ENCODE measurements at places on chromosomes 7 and 10.

GRCh38 chr7:151032936-151033863 lies 5.0 kb downstream of the ABCB8 start:
- no peak for DNase-seq

GRCh38 chr7:140334341-140335057 lies 63.8 kb downstream of the SLC37A3 start:
- DNase-seq = no peak

DNA sequence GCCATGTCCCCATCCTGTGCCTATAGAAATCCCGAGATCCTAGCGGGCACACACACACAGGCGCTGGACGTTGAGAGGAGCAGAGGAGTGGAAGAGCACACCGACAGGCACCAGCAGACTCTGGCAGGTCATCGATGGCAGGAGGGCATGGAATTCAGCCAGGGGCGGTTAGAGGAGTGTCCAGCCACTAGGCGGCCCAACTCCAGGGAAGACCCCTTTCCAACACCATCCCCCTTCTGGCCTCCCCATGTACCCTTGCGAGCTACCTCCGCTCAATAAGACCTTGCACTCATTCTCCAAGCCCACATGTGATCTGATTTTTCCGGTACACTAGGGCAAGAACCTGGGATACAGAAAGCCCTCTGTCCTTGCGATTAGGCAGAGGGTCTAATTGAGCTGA lies 356.0 kb upstream of the DPP6 start:
- DNase-seq = no peak

GRCh38 chr10:108578258-108578657 lies 1345.1 kb downstream of the XPNPEP1 start:
- DNase-seq = no peak

DNA sequence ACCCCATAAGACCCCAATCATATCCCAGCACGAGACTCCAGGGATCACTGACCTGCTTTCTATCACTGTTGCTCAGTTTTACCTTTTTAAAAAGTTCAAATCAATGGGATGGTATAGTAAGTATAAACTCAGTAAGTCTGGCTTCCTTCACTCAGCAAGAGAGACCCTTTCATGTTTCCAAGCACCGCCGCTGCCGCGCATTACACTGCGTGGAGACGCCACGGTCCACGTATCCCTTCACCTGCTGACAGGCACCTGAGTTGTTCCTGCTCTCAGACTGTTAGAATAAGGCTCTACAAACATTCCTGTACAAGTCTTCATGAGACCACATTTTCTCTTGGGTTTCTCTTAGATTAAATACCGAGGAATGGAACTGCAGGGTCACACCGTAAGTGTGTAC lies 28.3 kb downstream of the MAD1L1 start:
- DNase-seq = no peak

DNA sequence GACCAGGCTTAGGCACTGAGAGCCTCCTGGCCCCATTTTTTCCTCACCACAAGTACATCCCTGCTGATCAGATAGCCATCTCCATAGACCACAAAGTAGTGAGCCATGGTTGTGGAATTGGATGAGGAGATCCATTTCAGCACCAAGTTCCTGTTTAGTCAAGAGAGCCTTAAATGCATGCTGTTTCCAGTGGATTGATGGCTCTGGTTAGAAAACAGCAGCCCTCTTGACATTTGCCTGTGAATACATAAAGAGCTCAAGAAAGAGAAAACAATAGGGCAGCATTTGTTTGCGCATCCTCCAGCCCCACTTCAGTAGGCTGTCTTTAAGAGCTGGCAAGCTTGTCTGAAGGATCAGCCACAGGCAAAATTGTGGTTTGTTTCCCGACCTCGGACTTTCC lies 251.2 kb downstream of the POU6F2 start:
- no peak for DNase-seq

DNA sequence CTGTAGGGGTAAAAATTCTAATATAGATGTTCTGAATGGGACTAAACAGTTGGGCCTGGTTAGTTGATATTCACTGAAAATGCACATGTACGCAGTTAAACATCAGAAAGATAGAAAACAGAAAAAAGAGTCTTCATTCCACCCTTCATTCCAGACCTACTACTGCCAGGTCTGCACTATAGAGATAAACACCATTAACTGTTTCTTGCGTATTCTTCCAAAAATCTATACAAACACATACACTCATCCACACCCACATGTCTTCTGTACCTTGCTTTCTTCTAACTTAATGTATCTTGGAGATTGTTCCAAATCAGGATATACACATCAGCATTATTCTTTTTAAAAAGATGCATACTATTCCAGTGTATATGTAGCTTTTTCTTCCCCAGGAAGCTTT lies 13.9 kb upstream of the CLEC2L start:
- DNase-seq = no peak

- DNase-seq = no peak
Measured at GRCh38 chr10:21427804-21428481, 97.5 kb downstream of the SKIDA1 start.

- no peak for DNase-seq
Measured at GRCh38 chr7:70544016-70544415, 587.9 kb upstream of the GALNT17 start.

DNA sequence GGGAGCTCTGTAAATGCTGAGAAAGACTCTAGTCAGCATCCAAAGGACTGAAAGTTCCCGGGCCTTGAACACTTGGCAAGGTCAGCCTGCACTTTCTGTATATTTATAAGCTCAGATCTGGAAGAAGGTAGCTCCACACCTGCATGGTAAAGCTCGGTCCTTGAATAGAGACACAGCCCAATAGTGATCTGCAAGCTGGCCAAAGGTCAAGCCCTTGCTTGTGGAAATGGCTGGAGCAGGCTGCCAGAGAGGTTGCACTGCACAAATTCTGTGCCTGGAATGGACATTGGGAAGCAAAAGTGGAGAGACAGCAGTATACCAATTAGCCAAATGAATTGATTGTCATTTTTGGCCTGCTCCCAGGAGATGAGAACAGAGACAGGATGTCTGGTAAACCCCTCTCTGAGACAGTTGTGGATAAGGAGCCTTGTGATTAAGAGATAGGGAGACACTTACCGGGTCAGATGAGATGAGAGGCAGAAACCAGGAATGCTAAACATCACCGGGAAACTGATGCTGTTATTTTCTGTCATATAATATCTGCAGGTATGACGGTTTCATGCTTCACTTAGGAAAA lies 8.0 kb upstream of the FRA10AC1 start:
- DNase-seq = peak; percentile 12

DNA sequence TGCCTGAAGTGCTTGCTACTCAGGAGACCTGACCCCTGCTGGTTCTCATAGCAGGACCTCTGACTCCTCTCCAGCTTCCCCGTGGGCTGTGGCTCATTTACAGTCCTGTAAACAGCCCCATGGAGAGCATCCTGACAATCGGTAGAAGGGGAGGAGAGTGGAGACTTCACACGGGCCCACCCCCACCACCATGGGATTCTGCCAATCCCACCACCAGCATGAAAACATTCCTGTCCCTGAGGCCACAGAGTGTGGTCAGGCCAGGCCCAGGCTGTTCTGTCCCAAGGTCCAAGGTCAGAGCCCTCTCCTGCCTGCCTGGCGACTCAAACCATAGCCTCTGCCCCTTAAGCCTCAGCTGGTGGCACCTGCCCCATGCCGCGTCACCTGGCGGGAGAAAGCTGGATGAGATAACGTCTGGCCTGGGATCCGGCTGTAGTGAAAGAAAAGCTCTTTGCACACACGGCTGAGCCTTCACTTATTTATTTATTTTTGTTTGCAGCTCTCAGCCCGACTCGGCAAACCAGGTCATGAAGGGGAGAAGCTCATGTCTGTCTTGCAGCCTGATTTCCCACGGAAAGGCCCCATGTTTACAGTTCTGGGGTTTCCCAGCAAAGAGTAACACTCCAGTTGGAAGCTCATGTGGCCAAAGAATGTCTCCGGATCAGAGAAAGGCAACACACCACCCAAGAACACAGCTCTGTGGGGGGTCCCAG lies 293.6 kb upstream of the ZMIZ1 start:
- DNase-seq = peak; percentile 54

DNA sequence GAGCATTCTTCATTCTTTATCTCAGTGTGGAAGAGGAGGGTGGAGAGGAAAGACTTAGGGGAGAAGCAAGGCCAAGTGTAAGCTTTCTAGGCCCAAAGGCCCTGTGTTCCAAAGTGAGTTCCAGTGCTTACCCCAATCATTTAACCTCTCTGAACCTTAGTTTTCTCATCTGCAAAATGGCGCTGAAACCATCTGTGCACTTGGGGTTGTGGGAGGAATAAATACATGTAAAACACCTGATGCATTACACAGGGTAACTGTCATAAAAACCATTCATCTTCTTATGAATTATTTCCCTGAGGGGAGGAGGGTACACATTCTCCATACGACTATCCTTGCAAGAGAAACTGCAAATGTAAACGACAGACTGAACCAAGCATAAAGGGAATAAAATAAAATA lies 19.0 kb downstream of the PIK3AP1 start:
- DNase-seq = no peak

DNA sequence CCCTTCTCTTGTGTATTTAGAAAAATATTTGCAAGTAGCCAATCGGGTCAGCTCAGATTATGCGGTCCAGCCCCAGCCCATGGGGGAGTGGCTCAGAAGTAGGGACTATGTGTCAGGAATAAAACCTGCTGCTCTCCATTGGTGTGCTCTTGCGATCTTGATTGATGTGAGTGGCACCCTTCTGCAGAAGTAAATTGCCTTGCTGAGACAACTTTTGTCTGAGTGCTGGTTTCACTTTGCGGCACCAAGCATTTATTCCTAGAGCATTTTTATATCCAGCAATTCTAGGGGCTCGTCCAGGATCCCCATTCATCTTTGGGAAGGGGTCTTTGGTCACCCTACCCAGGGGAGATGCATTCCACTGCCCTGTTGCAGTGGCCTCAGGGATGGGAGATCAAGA lies 26.1 kb upstream of the FAM221A start:
- DNase-seq = no peak

- no peak for DNase-seq
Measured at GRCh38 chr7:159238541-159238940, 93.9 kb upstream of the VIPR2 start.

DNA sequence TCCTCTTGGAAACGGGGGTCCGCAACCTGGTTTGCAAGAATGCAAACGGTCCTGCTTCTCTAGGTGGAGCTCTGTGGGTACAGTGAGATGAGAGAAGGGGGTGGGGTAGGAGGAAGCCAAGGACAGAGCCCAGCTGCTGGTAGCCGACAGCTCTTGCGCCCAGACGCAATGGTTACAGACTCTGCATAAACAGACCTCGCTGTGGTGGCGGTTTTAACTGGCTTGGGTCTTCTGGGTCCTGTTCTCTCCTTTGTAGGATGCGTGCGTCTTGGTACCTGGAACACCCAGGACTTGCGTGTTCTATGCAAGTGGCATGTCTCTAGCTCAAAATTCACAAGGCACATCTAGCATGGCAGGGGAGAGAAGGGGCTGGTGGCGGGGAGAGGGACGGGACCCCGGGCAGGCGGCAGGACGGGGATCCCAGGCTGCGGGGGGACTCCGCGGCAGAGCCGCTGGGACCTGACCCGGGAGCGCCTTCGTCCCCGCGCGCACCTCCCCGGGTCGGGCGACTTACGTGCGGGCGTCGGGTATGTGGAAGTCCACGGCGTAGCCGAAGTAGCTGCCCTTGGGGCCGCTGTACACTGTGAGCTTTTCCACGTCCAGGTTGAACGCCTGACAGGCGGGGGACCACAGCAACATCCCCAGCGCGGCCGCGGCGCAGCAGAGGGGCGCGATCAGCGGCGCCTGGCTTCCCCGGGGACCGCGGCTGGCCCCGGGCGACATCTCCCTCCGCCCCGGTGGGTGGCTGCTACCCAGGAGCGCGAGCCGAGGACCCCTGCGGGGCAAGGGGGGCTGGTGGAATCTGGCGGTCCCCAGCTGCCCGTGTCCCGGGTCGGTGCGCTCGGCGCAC lies 448 bp downstream of the ITGA8 start:
- DNase-seq = no peak

DNA sequence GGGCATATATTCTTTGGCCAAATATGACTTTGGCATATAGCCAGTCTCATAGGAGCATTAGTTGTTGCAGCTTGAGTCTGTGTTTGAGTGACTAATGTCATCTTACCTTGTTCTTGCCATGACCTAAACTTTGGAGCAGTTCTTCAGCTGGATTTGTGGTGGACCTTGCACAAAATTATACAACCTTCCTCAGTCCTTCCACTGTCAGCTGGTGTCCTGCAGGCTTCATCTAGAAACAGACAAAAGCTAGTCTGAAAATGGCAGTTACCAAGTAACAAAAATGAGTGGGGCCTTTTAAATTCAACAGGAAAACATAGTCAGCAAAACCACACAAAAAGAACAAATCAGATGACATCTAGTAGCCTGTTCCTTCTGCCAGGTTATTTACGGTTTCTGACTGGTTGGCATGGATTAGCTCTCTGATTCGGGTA lies 59.5 kb upstream of the HECTD2 start:
- DNase-seq = peak; percentile 12

- DNase-seq = no peak
Measured at GRCh38 chr7:137670222-137671064, 176.3 kb downstream of the DGKI start.

GRCh38 chr10:29841724-29842649 lies 207.2 kb upstream of the SVIL start:
- peak; percentile 95 for DNase-seq

DNA sequence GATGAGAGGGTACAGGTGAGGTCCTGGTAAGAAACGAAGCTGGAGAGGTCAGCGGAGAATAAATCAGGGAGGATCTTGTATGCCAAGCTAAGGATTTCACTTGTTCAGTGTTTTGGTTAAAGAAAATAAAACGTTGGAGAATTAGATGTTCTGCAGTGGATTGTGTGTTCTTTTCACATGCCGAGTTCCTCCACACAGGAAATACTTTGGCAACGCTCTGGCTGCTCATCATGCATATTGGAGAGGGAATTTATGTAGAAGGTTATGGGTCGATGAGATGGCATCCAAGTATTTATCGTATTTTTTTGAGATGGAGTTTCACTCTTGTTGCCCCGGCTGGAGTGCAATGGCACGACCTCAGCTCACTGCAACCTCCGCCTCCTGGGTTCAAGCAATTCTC lies 11.0 kb downstream of the RPS24 start:
- no peak for DNase-seq

DNA sequence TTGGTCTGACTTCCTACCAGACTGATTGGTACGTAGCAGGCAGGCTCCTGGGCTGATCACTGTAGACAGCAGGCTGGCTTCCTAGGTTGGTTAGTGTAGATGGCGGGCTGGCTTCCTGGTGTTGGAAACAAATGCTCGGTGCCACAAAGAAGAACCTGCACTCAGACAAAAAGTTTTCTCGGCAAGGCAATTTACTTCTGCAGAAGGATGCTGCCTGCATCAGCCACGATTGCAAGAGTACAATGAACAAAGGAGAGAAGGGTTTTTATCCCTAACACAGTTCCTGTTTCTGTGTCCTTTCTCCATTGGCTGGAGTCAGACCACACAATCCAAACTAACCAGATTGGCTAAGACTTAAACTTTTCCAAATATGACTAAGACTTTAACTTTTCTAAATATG lies 123.6 kb upstream of the PPP2R2D start:
- DNase-seq = no peak

DNA sequence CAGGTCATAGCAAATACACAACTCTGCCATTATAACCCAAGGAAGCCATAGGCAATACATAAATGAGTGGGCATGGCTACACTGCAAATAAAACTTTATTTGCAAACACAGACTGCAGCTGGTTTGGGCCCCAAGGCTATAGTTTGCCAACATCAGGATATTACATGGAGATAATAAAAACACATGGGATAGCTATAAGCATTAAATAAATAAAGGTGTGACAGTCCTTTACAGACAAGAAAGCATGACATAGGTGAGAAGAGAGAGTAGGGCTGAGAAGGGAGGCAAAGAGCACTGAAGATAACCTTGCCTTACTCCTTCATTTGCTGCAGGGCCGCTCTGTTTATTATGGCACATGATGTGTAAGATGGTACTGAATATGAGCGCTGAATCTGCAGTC lies 135.1 kb upstream of the GHITM start:
- DNase-seq = no peak

Data from SJCRH30 (cell line).